ENCODE measurements at places on chromosomes 4 and X.
A peak's percentile ranks its signal among the peaks of the same experiment; 100 is the strongest.

- DNase-seq, result no peak
Measured at GRCh38 chr4:96543346-96543745, 703.5 kb downstream of the PDHA2 start.

DNA sequence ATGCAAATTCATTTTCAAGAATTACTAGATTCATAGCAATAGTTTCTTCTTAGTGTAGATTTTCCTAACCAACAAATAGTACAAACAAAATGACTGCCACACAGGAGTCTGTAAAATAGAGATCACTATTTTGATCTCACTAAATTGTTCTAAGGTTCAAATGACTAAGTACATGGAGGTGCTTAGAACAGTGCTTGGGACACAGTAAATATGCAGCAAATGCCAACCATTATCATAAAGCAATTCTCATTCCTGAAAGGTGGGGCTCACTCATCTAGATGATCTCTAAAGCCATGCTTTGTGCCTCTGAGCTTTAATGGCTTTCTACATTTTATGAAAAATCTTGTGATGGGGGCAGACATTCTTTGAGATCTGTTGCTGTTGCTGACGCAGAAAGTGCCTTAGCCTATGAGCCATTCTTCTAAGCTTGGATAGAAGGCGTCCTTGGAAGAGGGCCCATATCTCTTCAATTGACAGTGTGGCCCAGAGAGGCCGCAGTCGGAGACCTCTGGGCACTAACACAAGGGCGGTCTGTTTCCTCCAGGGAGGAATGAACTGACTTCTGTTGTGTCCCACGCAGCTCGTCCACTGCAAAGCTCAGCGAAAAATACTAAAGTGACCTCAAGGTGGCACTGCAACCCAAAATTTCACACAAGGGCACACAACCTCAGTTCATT lies 23.5 kb downstream of the TLR10 start:
- peak; percentile 60 for DNase-seq

GRCh38 chr4:71604785-71605184 lies 179.1 kb downstream of the GC start:
- no peak for DNase-seq

- DNase-seq, result no peak
Measured at GRCh38 chr4:170007113-170007512, 19.1 kb downstream of the MFAP3L start.

DNA sequence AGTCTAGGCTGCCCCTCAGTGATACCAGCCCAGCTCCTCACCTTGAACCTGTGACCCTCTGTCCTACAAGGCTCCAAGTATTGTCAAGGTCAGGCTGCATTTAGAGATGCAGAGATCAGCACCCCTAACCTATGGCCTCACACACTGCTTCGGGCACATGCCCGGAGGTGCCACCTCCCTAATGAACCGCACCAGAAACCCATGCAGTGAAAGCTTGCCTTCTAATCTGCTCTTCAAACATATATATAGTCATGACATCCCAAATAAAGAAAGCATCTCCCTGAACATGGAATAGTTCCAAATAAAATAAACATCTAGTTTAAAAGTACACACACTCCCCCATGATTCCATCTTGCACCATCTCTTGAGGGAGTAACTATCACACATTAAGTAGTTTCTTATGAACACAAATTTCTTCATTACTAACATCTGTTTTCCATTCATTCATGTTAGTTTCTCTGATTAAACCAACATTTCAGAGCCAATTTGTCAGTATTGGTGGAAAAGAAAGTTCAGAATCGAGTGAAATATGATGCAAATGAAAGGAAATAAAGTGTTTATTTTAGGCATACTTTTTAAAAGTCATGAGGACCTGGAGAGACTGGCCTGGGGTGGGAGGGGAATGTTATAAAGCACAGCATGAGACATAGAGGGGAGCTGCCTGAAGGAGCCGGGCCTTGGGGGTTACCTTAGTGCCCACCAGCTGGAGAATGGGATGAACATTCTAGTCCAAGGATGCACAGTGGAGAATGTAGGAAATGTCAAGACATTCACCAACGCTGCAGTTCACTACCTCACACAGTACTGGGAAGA lies 19.2 kb downstream of the CC2D2A start:
- no peak for DNase-seq

GRCh38 chr4:56158483-56158882 lies 209.7 kb downstream of the CEP135 start:
- DNase-seq, result peak; percentile 27
